ENCODE measurements at places on chromosomes 5 and 9. TPM values are rescaled to one million over a fixed set of nuclear protein-coding genes. Genes with fewer than 3 reads are reported as not detected.

Gene OR1J2
- total RNA-seq: 0.17 TPM

Gene PGM5
- total RNA-seq: 0.63 TPM

Gene CTSV
- total RNA-seq: 0.37 TPM

Gene DMRT3
- not detected for total RNA-seq

Gene OTP
- total RNA-seq: not detected

Gene TNFSF8
- total RNA-seq: not detected

Gene PLPP7
- 0.56 TPM for total RNA-seq

Gene HAVCR2
- total RNA-seq: 0.39 TPM

Gene FAM221B
- total RNA-seq: not detected

Gene CAVIN4
- total RNA-seq: 0.45 TPM

Gene PARP8
- 10.8 TPM for total RNA-seq

Gene FCN2
- total RNA-seq: not detected

Gene CCIN
- 0.03 TPM for total RNA-seq

Gene SPATA31E1
- total RNA-seq: not detected

Gene HARS2
- total RNA-seq: 34.6 TPM

Gene LCN9
- total RNA-seq: not detected

Gene ASS1
- total RNA-seq: 2.7 TPM

Gene MYORG
- 3.1 TPM for total RNA-seq

Gene EPB41L4B
- total RNA-seq: 3.6 TPM

Gene SOHLH1
- not detected for total RNA-seq

Gene GDNF
- total RNA-seq: 1.4 TPM

Gene ADRA1B
- total RNA-seq: 1.1 TPM

Gene HTR4
- total RNA-seq: not detected

Gene KIAA0825
- total RNA-seq: 0.56 TPM

Gene PTPDC1
- 3.7 TPM for total RNA-seq

Gene CDH9
- not detected for total RNA-seq

Gene GADD45G
- total RNA-seq: not detected

Gene MYMK
- not detected for total RNA-seq

Gene PCDHB5
- 0.90 TPM for total RNA-seq

Gene ECPAS
- 59.9 TPM for total RNA-seq

Gene TPPP
- 0.18 TPM for total RNA-seq

Gene ADCY2
- 0.35 TPM for total RNA-seq

Gene FAM163B
- not detected for total RNA-seq

Gene ANKRA2
- 16.0 TPM for total RNA-seq

Gene IL3
- total RNA-seq: not detected

Gene IL9
- not detected for total RNA-seq

Gene MARCOL
- not detected for total RNA-seq

Gene RFK
- 25.3 TPM for total RNA-seq

Gene CNTFR
- not detected for total RNA-seq

All from HT1080 (cell line).